A549 treated with GW870086 at 1 μM for 4 hours (cell line): ENCODE measurements at places on chromosomes 1 and 21. TPM values are rescaled to one million over a fixed set of nuclear protein-coding genes. Genes with fewer than 3 reads are reported as not detected.

Gene OVAAL
- total RNA-seq = 0.08 to 0.13 TPM (median 0.09 TPM) in 3 of 5 replicates, not detected in the others

Gene MAB21L3
- total RNA-seq = 0.08 TPM in 1 of 5 replicates, not detected in the others

Gene RIPPLY3
- total RNA-seq = 0.18 to 0.60 TPM (median 0.38 TPM) in 5 replicates

Gene NGF
- total RNA-seq = 0.93 to 1.4 TPM (median 1.2 TPM) in 5 replicates

Gene SPATA6
- total RNA-seq = 1.4 to 2.2 TPM (median 1.7 TPM) in 5 replicates

Gene TMOD4
- total RNA-seq = 0.31 to 0.33 TPM in 2 of 5 replicates, not detected in the others

Gene S100A7A
- not detected in 5 replicates for total RNA-seq

Gene MMEL1
- not detected in 5 replicates for total RNA-seq

Gene MDM4
- 3.9 to 5.1 TPM (median 4.7 TPM) in 5 replicates for total RNA-seq

Gene RHD
- total RNA-seq = not detected in 5 replicates

Gene KCNJ9
- not detected in 5 replicates for total RNA-seq

Gene TNN
- not detected in 5 replicates for total RNA-seq

Gene CD48
- not detected in 5 replicates for total RNA-seq

Gene SVBP
- 13.0 to 16.0 TPM (median 14.8 TPM) in 5 replicates for total RNA-seq

Gene ZNF648
- total RNA-seq = not detected in 5 replicates

Gene PRR9
- total RNA-seq = not detected in 5 replicates

Gene AKR7A3
- 0.11 to 0.21 TPM (median 0.16 TPM) in 4 of 5 replicates, not detected in the other for total RNA-seq

Gene JAM2
- not detected in 5 replicates for total RNA-seq

Gene AQP10
- total RNA-seq = not detected in 5 replicates

Gene S100A1
- total RNA-seq = 0.62 to 0.80 TPM (median 0.73 TPM) in 4 of 5 replicates, not detected in the other

Gene S100A3
- 104 to 121 TPM (median 120 TPM) in 5 replicates for total RNA-seq

Gene CDK18
- total RNA-seq = 0.73 to 1.3 TPM (median 1.1 TPM) in 5 replicates

Gene EDARADD
- 3.2 to 3.6 TPM (median 3.4 TPM) in 5 replicates for total RNA-seq

Gene PPP1R12B
- total RNA-seq = 1.1 to 2.9 TPM (median 2.3 TPM) in 5 replicates

Gene TMPRSS3
- 0.13 to 0.45 TPM (median 0.18 TPM) in 5 replicates for total RNA-seq

Gene FOXD3
- total RNA-seq = 0.34 to 0.96 TPM (median 0.72 TPM) in 5 replicates

Gene PAQR7
- total RNA-seq = 4.4 to 5.8 TPM (median 4.8 TPM) in 5 replicates

Gene OR2AK2
- total RNA-seq = not detected in 5 replicates

Gene ECE1
- total RNA-seq = 55.3 to 70.4 TPM (median 64.0 TPM) in 5 replicates

Gene VHLL
- total RNA-seq = not detected in 5 replicates

Gene FCRL4
- not detected in 5 replicates for total RNA-seq

Gene LIN28A
- 0.03 TPM in 1 of 5 replicates, not detected in the others for total RNA-seq

Gene PTPN14
- 8.5 to 15.4 TPM (median 11.5 TPM) in 5 replicates for total RNA-seq

Gene AMIGO1
- total RNA-seq = 1.1 to 1.4 TPM (median 1.2 TPM) in 5 replicates

Gene TFF3
- total RNA-seq = not detected in 5 replicates

Gene MROH9
- total RNA-seq = not detected in 5 replicates

Gene KCNE2
- total RNA-seq = not detected in 5 replicates

Gene NR1I3
- 0.26 TPM in 1 of 5 replicates, not detected in the others for total RNA-seq

Gene NUP210L
- 0.02 TPM in 1 of 5 replicates, not detected in the others for total RNA-seq

Gene WASF2
- 47.3 to 60.7 TPM (median 59.2 TPM) in 5 replicates for total RNA-seq

Gene CD5L
- not detected in 5 replicates for total RNA-seq

Gene DEGS1
- 129 to 147 TPM (median 144 TPM) in 5 replicates for total RNA-seq

Gene KCNK2
- total RNA-seq = 0.05 to 0.11 TPM (median 0.09 TPM) in 3 of 5 replicates, not detected in the others

Gene OR10R2
- not detected in 5 replicates for total RNA-seq

Gene MPL
- total RNA-seq = 0.07 to 0.30 TPM in 2 of 5 replicates, not detected in the others

Gene GJB3
- total RNA-seq = 7.2 to 15.6 TPM (median 10.9 TPM) in 5 replicates

Gene MAP10
- total RNA-seq = 0.47 to 1.2 TPM (median 0.99 TPM) in 5 replicates

Gene REN
- total RNA-seq = 0.13 TPM in 1 of 5 replicates, not detected in the others

Gene PEAR1
- total RNA-seq = 5.7 to 7.5 TPM (median 6.1 TPM) in 5 replicates

Gene FGR
- total RNA-seq = 0.05 TPM in 1 of 5 replicates, not detected in the others

Gene TMEM200B
- 0.08 to 0.25 TPM (median 0.14 TPM) in 5 replicates for total RNA-seq

Gene FABP3
- not detected in 5 replicates for total RNA-seq

Gene S100A12
- total RNA-seq = not detected in 5 replicates

Gene BLACAT1
- total RNA-seq = 0.03 to 0.07 TPM in 2 of 5 replicates, not detected in the others

Gene KIF26B
- total RNA-seq = 0.03 to 0.08 TPM (median 0.05 TPM) in 5 replicates

Gene PRAMEF5
- total RNA-seq = not detected in 5 replicates
